ENCODE measurements at places on chromosomes 13 and 19. TPM values are rescaled to one million over a fixed set of nuclear protein-coding genes. Genes with fewer than 3 reads are reported as not detected.

GRCh38 chr13:110912651-110913051, 2.2 kb downstream of the ANKRD10 start:
- H3K4me3 ChIP-seq: peak overlapping the region; percentile 98
- peak overlapping the region; percentile 81 for H3K27ac ChIP-seq
- peak; percentile 90 for DNase-seq
- H3K27me3 ChIP-seq: no peaks in the 10 kb centered on the region
- H3K4me1 ChIP-seq: peaks cover 14% of the 10 kb centered on the region

DNA sequence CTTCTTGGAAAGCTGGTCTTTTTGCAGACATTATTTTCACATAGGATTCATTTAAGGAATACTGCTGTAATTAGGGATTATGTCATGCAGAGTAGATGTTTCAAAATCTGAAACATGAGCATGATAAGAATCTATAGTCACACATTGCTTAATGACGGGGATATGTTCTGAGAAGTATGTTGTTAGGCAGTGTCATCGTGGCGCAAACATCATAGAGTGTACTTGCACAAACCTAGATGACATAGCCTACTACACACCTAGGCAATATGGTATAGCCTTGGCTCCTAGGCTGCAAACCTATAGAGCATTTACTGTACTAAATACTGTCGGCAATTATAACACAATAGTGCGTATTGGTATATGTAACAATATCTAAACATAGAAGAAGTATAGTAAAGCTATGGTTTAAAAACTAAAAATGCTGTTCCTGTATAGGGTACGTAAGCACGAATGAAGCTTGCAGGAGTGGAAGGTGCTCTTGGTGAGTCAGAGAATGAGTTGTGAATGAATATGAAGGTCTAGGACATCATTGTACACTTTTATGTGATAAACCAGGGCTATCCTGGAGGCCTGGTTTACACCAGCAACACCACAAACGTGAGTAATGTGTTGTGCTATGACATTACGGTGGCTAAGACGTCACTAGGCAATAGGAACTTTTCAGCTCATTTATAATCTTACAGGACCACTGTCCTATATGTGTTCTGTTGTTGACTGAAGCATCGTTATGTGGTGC, 283.1 kb downstream of the MTUS2 start:
- no peaks in the 10 kb centered on the region for H3K4me1 ChIP-seq
- DNase-seq: no peak
- H3K27ac ChIP-seq: no peak overlapping the region
- H3K27me3 ChIP-seq: no peaks in the 10 kb centered on the region

- H3K27me3 ChIP-seq: no peaks in the 10 kb centered on the region
- peak overlapping the region; percentile 47 for H3K4me3 ChIP-seq
- peak; percentile 59 for DNase-seq
- peaks cover 17% of the 10 kb centered on the region for H3K4me1 ChIP-seq
Measured at GRCh38 chr19:45442778-45443461, 19.2 kb upstream of the ERCC1 start.

- peaks cover 2% of the 10 kb centered on the region for H3K36me3 ChIP-seq
- no peaks in the 10 kb centered on the region for H3K27me3 ChIP-seq
- no peak for DNase-seq
- peaks cover 8% of the 10 kb centered on the region for H3K4me1 ChIP-seq
- no peak overlapping the region for H3K27ac ChIP-seq
- no peak overlapping the region for H3K4me3 ChIP-seq
Measured at GRCh38 chr13:95304453-95304852, 3.2 kb upstream of the ABCC4 start.

DNA sequence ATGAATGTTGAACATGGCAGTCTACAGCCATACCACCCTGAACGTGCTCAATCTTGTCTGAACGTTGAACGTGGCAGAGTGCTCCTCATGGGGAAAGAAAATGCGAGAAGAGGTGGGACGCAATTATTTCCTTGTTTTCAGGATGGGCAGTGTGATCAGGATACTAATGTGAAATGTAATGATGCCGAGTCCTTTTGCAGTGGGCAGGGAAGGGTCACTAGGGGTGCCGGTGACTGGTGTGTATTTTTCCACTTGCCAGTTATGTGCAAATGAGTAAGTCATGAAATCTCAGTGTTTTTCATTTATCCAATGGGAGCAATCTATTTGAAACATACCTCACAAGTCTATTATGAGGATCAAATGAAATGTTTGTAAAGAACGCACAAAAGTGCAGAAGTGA, 84.8 kb downstream of the LNX2 start:
- no peak for DNase-seq
- H3K27me3 ChIP-seq: peaks cover 2% of the 10 kb centered on the region
- no peak overlapping the region for H3K27ac ChIP-seq
- H3K36me3 ChIP-seq: no peaks in the 10 kb centered on the region
- no peak overlapping the region for H3K4me3 ChIP-seq

- peaks cover 11% of the 10 kb centered on the region for H3K36me3 ChIP-seq
- H3K4me3 ChIP-seq: no peak overlapping the region
- H3K4me1 ChIP-seq: no peaks in the 10 kb centered on the region
- H3K27me3 ChIP-seq: no peaks in the 10 kb centered on the region
- DNase-seq: peak; percentile 43
- H3K27ac ChIP-seq: no peak overlapping the region
Measured at GRCh38 chr13:25249001-25249543, 38.2 kb downstream of the MTMR6 start.

GRCh38 chr19:996051-996838, 4.0 kb upstream of the GRIN3B start:
- peaks cover 5% of the 10 kb centered on the region for H3K4me1 ChIP-seq
- no peak overlapping the region for H3K27ac ChIP-seq
- H3K27me3 ChIP-seq: peaks cover 42% of the 10 kb centered on the region
- DNase-seq: peak; percentile 53
- peak overlapping the region; percentile 9 for H3K4me3 ChIP-seq

DNA sequence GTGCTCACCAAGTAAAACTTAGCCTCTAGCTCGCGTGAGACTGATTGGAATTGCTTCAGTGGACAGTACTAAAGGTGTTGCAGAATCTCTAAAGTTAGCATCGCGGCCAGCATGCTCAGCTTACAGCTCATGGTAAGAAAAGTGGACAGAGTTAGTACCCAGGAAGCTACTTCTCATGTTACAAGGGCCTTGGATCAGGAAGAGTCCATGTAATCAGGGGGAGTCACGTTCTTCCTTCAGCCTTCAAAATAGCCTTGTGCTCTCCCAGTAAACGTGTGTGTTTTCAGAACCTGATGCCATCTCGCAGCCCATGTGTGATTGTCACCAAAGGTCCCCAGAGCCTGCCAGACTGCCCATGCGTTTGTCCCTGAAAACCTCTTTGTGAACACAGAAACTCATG, 195.8 kb upstream of the RNF113B start:
- no peak overlapping the region for H3K4me3 ChIP-seq
- peaks cover 11% of the 10 kb centered on the region for H3K36me3 ChIP-seq
- no peaks in the 10 kb centered on the region for H3K27me3 ChIP-seq
- H3K4me1 ChIP-seq: peaks cover 26% of the 10 kb centered on the region
- peak overlapping the region; percentile 70 for H3K27ac ChIP-seq

DNA sequence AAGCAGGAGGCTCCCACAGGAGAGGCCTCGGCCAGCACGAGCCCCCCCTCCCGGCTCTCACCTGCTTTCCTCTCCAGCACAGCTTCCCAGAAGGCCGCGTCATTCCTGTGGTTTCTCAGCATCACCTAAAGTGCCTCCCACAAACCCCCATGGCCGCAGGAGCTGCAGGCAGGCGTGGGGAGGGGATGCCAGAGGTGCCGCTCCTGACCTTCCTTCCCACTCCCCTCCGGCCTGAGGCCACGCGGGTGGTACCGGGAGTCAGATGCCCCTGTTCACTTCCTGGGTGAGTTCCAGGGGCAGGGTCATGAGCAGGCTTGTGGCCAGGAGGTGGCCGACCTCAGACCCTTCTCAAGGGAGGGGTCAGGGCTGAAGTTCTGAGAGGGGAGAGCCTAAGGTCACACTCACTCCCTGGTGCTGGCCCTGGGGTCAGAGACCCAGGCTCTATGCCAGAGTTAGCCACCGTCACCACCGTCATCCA, 14.4 kb upstream of the NPAS1 start:
- peaks cover 4% of the 10 kb centered on the region for H3K4me1 ChIP-seq
- no peak overlapping the region for H3K27ac ChIP-seq
- no peak overlapping the region for H3K4me3 ChIP-seq
- DNase-seq: no peak
- H3K27me3 ChIP-seq: no peaks in the 10 kb centered on the region

GRCh38 chr13:97539651-97540610, 106.0 kb downstream of the RAP2A start:
- H3K4me3 ChIP-seq: no peak overlapping the region
- H3K27ac ChIP-seq: peak overlapping the region; percentile 21
- no peaks in the 10 kb centered on the region for H3K36me3 ChIP-seq

GRCh38 chr13:36275190-36276002, 22.2 kb downstream of the CCDC169 start:
- H3K27ac ChIP-seq: no peak overlapping the region
- DNase-seq: peak; percentile 72
- H3K27me3 ChIP-seq: no peaks in the 10 kb centered on the region
- no peaks in the 10 kb centered on the region for H3K4me1 ChIP-seq
- no peak overlapping the region for H3K4me3 ChIP-seq
- no peaks in the 10 kb centered on the region for H3K36me3 ChIP-seq

GRCh38 chr19:15112385-15112784, 5.2 kb downstream of the SYDE1 start:
- H3K27ac ChIP-seq: no peak overlapping the region
- no peak for DNase-seq
- peaks cover 81% of the 10 kb centered on the region for H3K36me3 ChIP-seq
- peaks cover 2% of the 10 kb centered on the region for H3K4me1 ChIP-seq

SMIM24 gene
- polyA plus RNA-seq: not detected

RYR1 gene
- 0.03 TPM for polyA plus RNA-seq

C19orf38 gene
- 0.16 TPM for polyA plus RNA-seq

PSG7 gene
- 0.26 TPM for polyA plus RNA-seq

SLC25A41 gene
- not detected for polyA plus RNA-seq

IZUMO4 gene
- polyA plus RNA-seq: 2.8 TPM

ICAM4 gene
- 4.0 TPM for polyA plus RNA-seq
